Urinary bladder (tissue), 4 donors: ENCODE measurements at places on chromosomes 11 and 22.

DNA sequence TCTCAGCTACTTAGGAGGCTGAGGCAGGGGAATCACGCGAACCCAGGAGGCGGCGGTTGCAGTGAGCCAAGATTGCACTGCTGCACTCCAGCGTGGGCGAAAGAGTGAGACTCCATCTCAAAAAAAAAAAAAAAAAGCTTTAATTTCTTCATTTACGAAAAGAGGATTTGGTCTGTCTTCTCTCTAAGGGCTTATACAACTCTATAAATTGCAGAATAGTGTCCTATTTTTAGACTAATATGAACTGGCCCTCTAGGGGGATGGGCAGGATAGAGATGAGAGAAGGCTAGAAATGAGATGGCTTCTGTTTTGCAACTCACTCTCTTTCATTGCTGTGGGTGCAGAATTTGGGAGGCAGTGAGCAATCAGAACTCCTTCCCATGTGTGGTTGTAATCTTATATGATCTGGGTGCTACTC lies 11.3 kb downstream of the MAML2 start:
- DNase-seq = no peak

GRCh38 chr11:36350137-36350513 lies 54.0 kb downstream of the PRR5L start:
- DNase-seq = no peak

DNA sequence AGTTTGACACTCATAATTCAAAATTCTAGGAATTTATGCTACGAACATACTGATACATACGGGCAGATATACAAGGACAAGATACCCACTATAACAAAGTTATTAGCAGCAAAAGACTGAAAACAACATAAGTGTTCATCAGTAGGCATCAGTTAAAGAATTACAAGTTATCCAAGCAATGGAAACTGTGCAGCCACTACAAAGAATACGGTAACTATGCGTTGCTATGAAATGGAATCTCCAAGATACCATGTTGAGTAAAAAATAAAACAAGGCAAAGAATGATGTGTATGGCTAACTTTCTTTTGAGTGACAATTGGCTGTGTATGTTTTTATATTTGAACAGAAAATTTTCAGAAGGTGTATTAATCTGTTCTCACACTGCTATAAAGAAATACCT lies 151.7 kb downstream of the ADAMTS15 start:
- no peak for DNase-seq

DNA sequence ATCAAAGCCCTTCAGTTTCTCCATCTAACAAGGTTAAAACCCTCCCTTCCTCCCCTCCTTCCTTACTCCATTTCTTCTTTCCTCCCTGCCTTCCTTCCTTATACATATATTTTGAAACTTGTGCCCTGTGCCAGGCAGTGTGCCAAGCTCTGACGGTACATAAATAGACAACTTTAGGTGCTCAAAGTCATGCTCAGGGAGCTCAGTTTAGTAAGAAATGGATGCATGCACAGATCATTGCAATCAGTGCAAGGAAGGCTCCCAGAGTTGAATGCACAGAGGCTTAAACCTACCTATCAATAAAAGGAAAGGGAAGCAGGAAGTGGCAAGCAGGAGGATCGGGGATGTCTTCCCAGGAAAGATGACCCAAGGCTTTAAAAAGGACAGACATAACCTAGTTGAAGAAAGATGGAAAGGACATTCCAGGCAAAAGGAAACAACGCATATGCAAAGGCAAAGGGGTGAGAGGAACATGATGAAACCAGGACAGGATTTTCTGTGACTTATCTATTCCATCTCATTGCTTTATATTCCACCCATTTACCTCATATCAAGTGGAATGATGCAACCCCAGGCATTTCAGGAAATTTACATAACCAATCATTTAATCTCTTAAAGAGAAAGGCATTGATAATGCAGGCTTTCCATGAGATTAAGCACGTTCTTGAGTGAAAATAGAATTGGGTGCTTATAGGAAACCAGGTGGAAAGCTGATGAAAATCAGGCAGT lies 13.2 kb downstream of the FZD4 start:
- DNase-seq = no peak

GRCh38 chr22:19121631-19122142 lies 525 bp downstream of the DGCR2 start:
- DNase-seq = no peak
